Activated CD4-positive, alpha-beta memory T cell treated with anti-CD3 and anti-CD28 coated beads, Interleukin-2, amount 10 ng/mL, durations not matched to agents 7 days and 5 days (primary cell): ENCODE measurements at places on chromosomes 12 and 14. TPM values are rescaled to one million over a fixed set of nuclear protein-coding genes. Genes with fewer than 3 reads are reported as not detected.

Gene CINP
- 27.3 TPM for total RNA-seq

Gene PLXNC1
- total RNA-seq: 27.1 TPM

GRCh38 chr12:27344246-27344645 lies 11.6 kb downstream of the BMAL2 start:
- no peak for DNase-seq
- H3K4me3 ChIP-seq: no peak overlapping the region
- no peak overlapping the region for H3K27ac ChIP-seq
- peaks cover 2% of the 10 kb centered on the region for H3K4me1 ChIP-seq

Gene SLCO1B1
- total RNA-seq: not detected

Gene CALM1
- 901 TPM for total RNA-seq

- DNase-seq: no peak
- H3K4me3 ChIP-seq: no peak overlapping the region
- peaks cover 3% of the 10 kb centered on the region for H3K27me3 ChIP-seq
- H3K27ac ChIP-seq: no peak overlapping the region
- H3K36me3 ChIP-seq: no peaks in the 10 kb centered on the region
- H3K4me1 ChIP-seq: no peaks in the 10 kb centered on the region
Measured at GRCh38 chr12:100393200-100393599, 36.3 kb downstream of the SLC17A8 start.

Gene OAS2
- total RNA-seq: 331 TPM

DNA sequence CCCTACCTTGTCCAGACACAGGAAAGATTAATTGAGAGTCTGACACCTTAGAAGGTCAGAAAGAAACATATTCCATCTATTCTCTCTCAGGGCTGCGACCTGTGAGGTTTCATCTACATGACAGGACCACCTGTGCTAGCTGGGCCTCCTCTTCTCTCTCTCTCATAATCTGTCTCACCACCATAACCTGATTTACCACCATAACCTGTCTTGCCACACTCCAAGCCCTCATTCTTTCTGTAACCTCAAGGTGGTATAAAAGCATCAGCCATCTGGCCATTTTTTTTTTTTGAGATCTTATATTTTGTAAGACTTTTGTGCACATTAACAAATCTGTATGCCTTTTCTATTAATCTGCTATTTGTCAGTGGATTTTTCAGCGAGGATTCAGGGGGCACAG lies 75.5 kb downstream of the ACADS start:
- DNase-seq: no peak
- no peak overlapping the region for H3K27ac ChIP-seq
- H3K36me3 ChIP-seq: peaks cover 26% of the 10 kb centered on the region
- H3K4me1 ChIP-seq: peaks cover 50% of the 10 kb centered on the region
- no peaks in the 10 kb centered on the region for H3K27me3 ChIP-seq
- no peak overlapping the region for H3K4me3 ChIP-seq

DNA sequence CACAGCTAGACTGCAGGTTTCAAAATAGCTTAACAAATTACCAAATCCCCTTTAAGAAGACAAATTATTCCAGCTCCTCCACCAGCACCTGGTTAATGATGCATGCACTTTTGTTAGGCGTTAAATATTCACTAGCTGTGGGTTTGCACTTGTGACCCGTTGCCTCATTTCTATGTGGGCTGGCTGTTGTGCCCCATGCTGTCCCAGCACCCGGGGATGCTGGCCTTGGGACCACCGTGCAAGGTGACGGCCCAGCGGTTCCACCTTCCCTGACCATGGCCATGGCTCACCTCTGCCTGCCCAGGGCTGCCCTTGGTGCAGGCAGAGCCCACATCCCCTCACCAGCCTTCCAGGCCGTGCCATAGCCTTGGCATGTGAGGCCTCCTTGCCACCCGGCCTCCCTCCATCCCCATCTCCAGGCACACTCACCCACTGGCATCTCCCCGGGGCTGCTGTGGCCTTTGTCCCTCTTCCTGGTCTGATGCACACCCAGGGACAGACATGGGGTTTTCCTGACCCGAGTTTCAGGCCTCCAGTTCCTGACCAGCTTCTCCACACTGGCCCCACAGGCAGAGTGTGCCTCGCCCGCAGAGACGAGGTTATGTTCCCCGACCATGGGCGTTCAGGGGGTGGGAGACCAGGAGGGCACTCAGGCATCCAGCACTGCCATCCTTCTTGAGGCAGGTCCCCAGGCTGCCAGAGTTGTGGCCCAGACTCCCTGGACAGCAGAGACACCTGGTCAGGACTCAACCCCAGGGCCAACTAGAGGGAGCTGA lies 20.3 kb upstream of the C14orf180 start:
- H3K4me1 ChIP-seq: no peaks in the 10 kb centered on the region
- H3K27ac ChIP-seq: no peak overlapping the region
- H3K27me3 ChIP-seq: no peaks in the 10 kb centered on the region
- no peaks in the 10 kb centered on the region for H3K36me3 ChIP-seq
- H3K4me3 ChIP-seq: no peak overlapping the region

Gene TESPA1
- total RNA-seq: 111 TPM

- no peak for DNase-seq
- H3K36me3 ChIP-seq: no peaks in the 10 kb centered on the region
- no peaks in the 10 kb centered on the region for H3K4me1 ChIP-seq
- no peaks in the 10 kb centered on the region for H3K27me3 ChIP-seq
- no peak overlapping the region for H3K4me3 ChIP-seq
Measured at GRCh38 chr12:117053050-117053400, 46.2 kb downstream of the TESC start.

- peak overlapping the region; percentile 88 for H3K27ac ChIP-seq
- H3K27me3 ChIP-seq: no peaks in the 10 kb centered on the region
- no peak overlapping the region for H3K4me3 ChIP-seq
- peaks cover 71% of the 10 kb centered on the region for H3K4me1 ChIP-seq
- peaks cover 66% of the 10 kb centered on the region for H3K36me3 ChIP-seq
- DNase-seq: no peak
Measured at GRCh38 chr14:61470261-61470960, 149.0 kb downstream of the PRKCH start.

DNA sequence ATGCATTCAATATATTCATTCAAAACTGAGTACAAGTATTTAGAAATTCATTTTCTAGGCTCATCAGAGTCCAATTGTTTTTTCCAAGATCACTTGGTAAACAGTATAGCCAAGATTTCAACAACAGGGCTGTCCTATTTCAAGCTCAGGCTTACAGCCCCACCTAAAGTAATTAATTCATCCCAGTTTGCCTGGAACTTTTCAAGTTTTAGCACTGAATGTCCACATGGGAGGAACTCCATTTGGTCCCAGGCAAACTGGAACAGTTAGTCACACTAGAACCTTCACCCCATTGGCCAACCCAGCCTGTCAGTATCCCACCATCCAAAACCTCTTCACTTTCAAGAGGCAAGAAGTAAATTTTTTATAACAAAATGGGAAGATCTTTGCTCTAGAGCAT lies 210.9 kb downstream of the DPY19L2 start:
- H3K27me3 ChIP-seq: no peaks in the 10 kb centered on the region
- no peak overlapping the region for H3K4me3 ChIP-seq
- H3K4me1 ChIP-seq: no peaks in the 10 kb centered on the region
- H3K27ac ChIP-seq: no peak overlapping the region
- no peak for DNase-seq
- H3K36me3 ChIP-seq: no peaks in the 10 kb centered on the region

Gene PMCH
- 0.70 TPM for total RNA-seq

DNA sequence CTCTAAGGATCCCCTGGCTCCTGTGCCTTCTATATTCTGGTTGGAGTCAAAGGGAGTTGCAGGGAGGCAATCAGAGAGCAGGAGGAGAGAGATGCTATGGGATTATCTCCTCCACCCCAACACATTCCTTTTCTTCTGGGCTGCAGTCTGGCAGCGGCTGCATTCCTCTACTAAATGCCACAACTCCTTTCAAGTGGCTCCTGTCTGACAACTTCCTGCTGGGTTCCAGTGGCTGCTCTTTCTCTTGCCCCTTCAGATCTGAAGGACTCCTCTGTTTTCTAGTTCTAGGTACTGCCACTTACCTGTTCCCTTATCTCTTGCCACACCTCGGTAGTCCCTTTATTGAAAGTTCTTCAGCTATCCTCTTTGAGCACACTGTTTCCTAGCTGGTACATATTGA lies 425.0 kb downstream of the SNAPC1 start:
- H3K27me3 ChIP-seq: peaks cover 2% of the 10 kb centered on the region
- no peak overlapping the region for H3K27ac ChIP-seq
- H3K36me3 ChIP-seq: no peaks in the 10 kb centered on the region
- DNase-seq: no peak
- no peak overlapping the region for H3K4me3 ChIP-seq
- H3K4me1 ChIP-seq: no peaks in the 10 kb centered on the region

Gene PSME1
- 397 TPM for total RNA-seq

Gene WNT1
- total RNA-seq: 0.73 TPM

- no peaks in the 10 kb centered on the region for H3K36me3 ChIP-seq
- DNase-seq: no peak
- peaks cover 2% of the 10 kb centered on the region for H3K27me3 ChIP-seq
- H3K4me3 ChIP-seq: no peak overlapping the region
- no peak overlapping the region for H3K27ac ChIP-seq
Measured at GRCh38 chr12:2412305-2412643, 359.5 kb downstream of the CACNA1C start.

Gene CMA1
- not detected for total RNA-seq

DNA sequence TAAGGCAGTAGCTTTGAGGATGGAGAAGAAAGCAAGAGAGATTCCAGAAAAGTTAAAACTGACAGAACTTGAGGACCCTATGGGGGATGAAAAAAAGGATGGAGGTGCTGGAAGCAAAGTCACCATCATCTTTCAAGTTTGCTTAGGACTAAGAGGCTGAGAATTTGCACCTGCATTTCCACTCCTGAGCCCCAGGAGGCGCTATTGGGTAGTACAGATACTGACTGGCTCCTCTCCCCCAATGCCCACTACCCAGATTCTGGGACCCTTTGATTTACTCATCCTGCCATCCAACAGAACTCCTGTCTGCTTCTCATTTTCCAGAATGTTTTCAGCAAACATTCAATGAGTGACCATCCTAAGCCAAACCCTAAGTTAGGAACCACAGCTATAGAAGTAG lies 34.0 kb upstream of the CMKLR1 start:
- H3K4me3 ChIP-seq: no peak overlapping the region
- no peak overlapping the region for H3K27ac ChIP-seq
- peaks cover 2% of the 10 kb centered on the region for H3K27me3 ChIP-seq
- no peak for DNase-seq
- no peaks in the 10 kb centered on the region for H3K36me3 ChIP-seq
- H3K4me1 ChIP-seq: no peaks in the 10 kb centered on the region

Gene FGD6
- total RNA-seq: 0.71 TPM

- no peak overlapping the region for H3K4me3 ChIP-seq
- peaks cover 21% of the 10 kb centered on the region for H3K27me3 ChIP-seq
- peaks cover 1% of the 10 kb centered on the region for H3K4me1 ChIP-seq
- no peaks in the 10 kb centered on the region for H3K36me3 ChIP-seq
- no peak for DNase-seq
Measured at GRCh38 chr14:37903343-37904191, 304.1 kb upstream of the SSTR1 start.

DNA sequence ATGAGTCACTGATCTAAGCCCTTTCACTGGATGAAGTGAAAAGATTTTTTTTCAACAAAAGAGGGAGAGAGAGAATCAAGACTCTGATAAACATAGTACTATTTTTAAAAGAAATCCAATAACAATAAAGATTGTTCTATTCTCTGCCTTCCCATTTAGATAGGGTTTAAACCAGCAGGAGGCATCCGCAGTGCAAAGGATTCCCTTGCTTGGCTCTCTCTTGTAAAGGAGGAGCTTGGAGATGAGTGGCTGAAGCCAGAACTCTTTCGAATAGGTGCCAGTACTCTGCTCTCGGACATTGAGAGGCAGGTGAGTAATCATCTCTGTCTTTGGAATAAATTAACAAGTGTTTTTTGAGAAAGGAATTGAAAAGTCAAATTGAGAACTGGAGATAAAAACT lies 124.9 kb downstream of the DERA start:
- H3K36me3 ChIP-seq: peaks cover 8% of the 10 kb centered on the region
- no peak overlapping the region for H3K27ac ChIP-seq
- no peak overlapping the region for H3K4me3 ChIP-seq
- no peaks in the 10 kb centered on the region for H3K27me3 ChIP-seq
- H3K4me1 ChIP-seq: no peaks in the 10 kb centered on the region
- no peak for DNase-seq

Gene SLC41A2
- 8.0 TPM for total RNA-seq

- no peaks in the 10 kb centered on the region for H3K36me3 ChIP-seq
- H3K4me3 ChIP-seq: no peak overlapping the region
- no peak overlapping the region for H3K27ac ChIP-seq
Measured at GRCh38 chr12:124368421-124369032, 73.6 kb downstream of the RFLNA start.

Gene PPP2R3C
- 51.7 TPM for total RNA-seq

Gene TROAP
- 75.1 TPM for total RNA-seq

GRCh38 chr12:11761869-11762567 lies 112.5 kb downstream of the ETV6 start:
- DNase-seq: no peak
- no peak overlapping the region for H3K4me3 ChIP-seq
- peaks cover 35% of the 10 kb centered on the region for H3K36me3 ChIP-seq
- H3K4me1 ChIP-seq: peaks cover 55% of the 10 kb centered on the region

DNA sequence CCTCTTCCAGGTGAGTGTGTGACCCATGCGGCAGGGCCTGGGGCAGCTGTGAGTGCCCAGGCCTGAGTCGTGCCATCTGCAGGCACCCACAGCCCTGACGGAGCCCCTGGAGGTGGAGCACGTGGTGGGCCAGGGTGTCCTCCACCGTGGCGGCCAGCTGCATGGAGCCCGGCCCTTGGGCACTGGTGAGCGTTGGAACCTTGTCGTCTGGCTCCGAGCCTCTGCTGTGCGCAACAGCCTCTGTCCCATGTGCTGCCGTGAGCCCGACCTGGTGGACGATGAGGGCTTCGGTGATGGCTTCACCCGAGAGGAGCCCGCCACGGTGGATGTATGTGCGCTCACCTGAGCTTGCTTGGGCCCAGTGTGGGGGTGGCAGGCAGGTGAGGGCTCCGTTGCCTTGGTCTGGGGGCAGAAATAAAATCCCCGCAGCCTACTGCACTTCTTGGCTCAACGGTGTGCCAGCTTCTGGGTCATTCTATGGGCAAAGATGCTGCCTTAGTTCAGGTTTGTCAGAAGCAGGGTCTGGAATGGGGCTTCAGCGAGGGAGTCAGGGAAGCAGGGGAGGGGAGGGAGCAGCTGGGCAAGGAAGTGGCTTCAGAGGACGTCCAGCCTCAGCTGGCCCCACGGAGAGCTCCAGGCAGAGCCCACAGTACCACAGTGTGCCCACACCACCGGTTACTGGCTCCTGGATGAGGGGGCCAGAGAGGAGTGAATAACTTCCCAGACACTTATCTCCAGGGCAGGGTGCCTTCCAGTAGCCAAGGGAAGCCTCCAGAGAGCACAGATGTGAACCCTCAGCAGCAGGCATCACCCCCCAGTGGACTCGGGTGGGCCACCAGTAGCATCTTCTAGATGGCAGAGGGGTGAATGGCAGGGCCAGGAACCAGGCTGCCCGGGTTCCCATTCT lies 1.2 kb upstream of the ARL6IP4 start:
- H3K27ac ChIP-seq: peak overlapping the region; percentile 78
- peaks cover 30% of the 10 kb centered on the region for H3K36me3 ChIP-seq
- peaks cover 66% of the 10 kb centered on the region for H3K4me1 ChIP-seq
- peak overlapping the region; percentile 86 for H3K4me3 ChIP-seq
- DNase-seq: no peak

Gene GRIN2B
- not detected for total RNA-seq

Gene AP4S1
- 3.7 TPM for total RNA-seq

GRCh38 chr12:93778306-93778705 lies 101.1 kb downstream of the CRADD start:
- no peak overlapping the region for H3K4me3 ChIP-seq
- DNase-seq: no peak
- no peak overlapping the region for H3K27ac ChIP-seq
